ENCODE measurements at places on chromosomes 3 and 15.

- DNase-seq: peak; percentile 69
Measured at GRCh38 chr15:25246641-25247406, 192.0 kb downstream of the UBE3A start.

GRCh38 chr15:73679180-73679579, 5.0 kb upstream of the CD276 start:
- DNase-seq: no peak

GRCh38 chr15:55721554-55722185, 21.3 kb downstream of the PRTG start:
- no peak for DNase-seq

- no peak for DNase-seq
Measured at GRCh38 chr15:62795171-62795570, 247.4 kb upstream of the TPM1 start.

DNA sequence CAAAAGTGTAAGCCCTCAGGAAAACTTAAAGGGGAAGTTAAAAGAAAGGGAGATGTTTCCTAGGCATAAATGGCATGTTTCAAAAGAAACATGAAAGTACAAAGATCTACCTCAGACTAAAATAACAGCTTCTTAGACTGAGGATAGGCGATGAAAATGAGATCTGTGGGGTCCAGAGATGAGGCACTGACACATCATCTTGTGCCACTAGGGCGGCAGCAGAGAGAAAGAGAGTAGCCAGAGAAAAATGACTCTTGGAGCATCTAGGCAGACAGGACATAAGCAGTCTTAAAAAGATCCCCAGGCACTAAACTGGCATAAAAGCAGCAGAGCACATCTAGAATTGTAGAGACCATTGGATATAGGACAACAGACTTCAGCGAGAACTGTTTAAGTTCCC, 42.5 kb upstream of the RFX7 start:
- DNase-seq: no peak

DNA sequence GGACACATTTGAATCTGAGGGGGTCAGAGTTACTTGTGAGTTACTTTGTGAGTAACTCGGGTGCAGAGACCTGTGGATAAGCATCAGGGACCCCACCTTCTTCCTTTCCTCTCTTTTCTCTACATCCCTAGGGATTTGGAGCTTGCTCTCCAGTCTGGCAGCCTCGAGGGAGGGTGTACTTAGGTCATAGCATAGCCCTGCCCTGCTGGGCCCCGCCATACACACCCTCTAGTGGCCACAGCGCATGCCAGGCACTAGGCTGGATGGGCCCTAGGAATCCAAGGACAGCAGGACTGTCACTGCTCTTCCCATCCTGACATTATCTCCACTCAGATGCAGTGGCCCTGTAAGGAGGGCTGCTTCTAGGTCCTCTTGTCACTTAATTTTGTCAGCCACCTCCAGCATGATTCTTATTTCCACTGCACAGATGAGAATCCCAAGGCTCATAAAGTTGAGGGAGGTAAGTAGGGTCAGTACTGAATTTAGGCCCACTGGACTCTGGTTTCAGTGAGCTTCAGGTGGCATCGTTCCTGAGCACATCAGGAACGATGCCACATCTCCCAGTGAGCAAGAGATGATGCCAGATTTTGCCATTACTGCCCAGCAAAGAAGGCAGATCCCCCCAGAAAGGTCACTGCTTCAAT, 3.6 kb upstream of the SMAD6 start:
- no peak for DNase-seq

DNA sequence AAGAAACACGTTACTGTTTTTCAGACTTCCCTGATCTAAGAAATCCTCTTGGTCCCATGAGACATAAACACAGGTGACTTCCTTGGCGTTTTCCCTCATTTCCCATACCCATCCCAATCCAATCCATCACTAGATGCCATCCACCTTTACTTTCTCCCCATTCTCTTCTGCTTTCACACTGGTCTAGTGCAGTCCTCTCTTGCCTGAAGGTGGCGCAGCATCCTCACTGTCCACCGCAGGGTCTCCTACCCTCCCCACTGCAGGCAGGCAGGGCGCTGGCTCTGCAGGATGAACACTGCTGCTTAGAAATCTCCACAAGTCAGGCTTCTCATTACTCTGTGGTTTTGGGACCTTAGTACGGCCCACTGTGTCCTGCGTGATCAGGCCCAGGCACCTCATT, 58.2 kb downstream of the RAB7A start:
- no peak for DNase-seq

Data from suprapubic skin (tissue), 4 donors.